Inflammatory macrophage treated with lipopolysaccharide for 4 hours (primary cell): ENCODE measurements at places on chromosomes 5 and 9.

- peak; percentile 58 for DNase-seq
These were observed 367.2 kb downstream of the OSTF1 start for GRCh38 chr9:75455444-75455921.

DNA sequence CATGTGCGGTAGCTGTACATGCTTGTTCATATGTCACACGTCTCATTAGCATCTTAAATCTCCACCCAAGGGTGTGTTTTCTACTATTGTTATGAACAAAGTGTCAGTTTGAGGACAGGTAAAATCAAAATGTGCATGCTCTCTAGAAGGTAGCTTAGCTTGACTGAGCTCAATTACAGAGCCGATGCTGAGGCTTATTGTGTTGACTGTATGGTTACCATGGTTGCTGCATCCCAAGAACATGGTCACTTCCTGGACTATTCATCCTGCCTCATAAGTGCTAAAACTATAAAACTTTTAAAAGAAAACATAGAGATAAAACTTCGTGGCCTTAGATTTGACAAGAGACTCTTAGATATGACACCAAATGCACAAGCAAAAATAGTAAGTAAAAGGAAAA, 426.1 kb upstream of the CTNND2 start:
- no peak for DNase-seq

DNA sequence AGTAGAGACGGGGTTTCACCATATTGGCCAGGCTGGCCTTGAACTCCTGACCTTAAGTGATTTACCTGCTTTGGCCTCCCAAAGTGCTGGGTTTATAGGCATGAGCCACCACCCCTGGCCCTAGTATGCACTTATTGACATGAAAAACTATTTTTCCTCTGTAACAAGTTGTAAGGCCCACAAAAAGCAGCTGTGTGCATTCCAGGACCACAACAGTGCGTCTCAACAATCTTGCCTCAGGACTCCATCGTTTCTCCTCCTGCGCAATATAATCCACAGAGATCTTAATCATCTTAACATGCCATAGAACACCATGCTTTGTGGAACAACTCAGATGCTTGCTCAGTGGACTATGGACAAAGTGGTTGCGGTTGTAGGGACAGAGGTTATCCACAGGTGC, 10.2 kb downstream of the OR2V1 start:
- no peak for DNase-seq

- DNase-seq = no peak
These were observed 1.7 kb downstream of the RGS14 start for GRCh38 chr5:177359451-177359851.

GRCh38 chr5:75547812-75548211, 36.1 kb downstream of the POLK start:
- no peak for DNase-seq

- DNase-seq = no peak
These were observed 35.3 kb upstream of the RNF20 start for GRCh38 chr9:101498323-101498722.

DNA sequence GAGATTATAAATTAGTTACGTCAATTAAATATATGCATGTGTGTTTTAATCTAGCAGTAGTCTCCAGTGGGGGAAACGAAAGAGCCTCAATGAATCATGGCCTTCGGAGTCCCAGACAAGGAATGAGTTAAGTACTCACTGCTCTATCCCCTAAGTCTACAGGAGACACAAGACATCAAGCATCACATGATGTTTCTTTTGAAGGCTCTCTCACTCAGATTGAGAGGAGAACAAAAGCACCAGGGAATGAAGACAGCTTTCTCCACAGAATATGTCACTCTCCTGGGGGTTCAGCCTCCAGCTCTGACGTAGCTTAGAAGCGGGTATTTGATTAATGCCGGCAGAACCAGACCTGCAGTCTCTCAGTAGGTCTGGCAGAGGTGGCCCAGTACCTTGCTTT, 381.4 kb downstream of the ACTL7B start:
- DNase-seq = no peak

- no peak for DNase-seq
These were observed 12.0 kb upstream of the SLC34A1 start for GRCh38 chr5:177372034-177372896.

GRCh38 chr5:150357326-150358260, at the start of gene TCOF1:
Gene TCOF1, plus strand, starts transcription at chr5:150357697. Its CDS starts 50 bp downstream, at chr5:150357747.
- DNase-seq = peak; percentile 98

DNA sequence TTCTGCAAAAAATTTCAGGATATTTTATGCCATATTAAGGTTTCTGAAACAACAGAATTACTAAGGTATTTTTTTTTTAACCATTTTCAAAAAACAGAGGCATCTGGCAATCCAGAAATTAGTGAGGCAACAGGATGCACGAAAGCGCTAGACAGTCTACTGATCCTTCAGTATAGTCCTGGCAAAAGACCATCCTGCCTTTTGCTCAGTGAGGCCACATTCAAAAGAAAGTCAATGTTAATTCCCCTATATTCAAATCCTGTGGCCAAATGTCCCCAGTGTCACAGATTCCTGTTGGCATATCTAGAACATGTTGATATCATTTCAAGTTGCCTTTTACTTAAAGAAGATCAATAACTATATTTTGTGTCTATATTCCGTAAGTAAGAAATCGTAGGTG, 13.1 kb upstream of the NFIB start:
- DNase-seq = no peak

- DNase-seq = peak; percentile 29
These were observed 580.3 kb downstream of the BNC2 start for GRCh38 chr9:16290169-16290568.

- DNase-seq = no peak
These were observed 390.6 kb downstream of the DNAH5 start for GRCh38 chr5:13553896-13554295.

GRCh38 chr5:181158869-181159268, 11.5 kb downstream of the OR2V2 start:
- DNase-seq = no peak
